ENCODE measurements at places on chromosomes 7 and 10.

- DNase-seq, result no peak
Observed at GRCh38 chr7:115417662-115418061, 495.8 kb downstream of the MDFIC start.

DNA sequence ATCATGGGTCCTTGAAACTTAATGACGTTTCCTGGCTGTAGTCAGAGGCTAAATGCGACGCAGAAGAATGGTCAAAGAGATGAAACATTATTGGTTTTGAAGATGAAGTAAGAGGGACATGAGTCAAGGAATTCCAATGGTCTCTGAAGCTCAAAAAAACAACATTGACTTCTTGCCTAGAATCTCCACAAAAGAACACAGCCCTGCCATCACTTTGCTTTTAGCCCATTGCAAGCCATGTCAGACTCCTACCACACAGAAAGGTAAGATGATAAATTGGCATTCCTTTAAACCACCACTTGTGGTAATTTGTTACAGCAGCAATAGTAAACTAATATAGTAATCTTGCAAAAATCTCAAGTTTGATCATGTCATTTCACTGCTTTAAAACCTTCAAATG is 109.4 kb downstream of the TMEM26 start:
- no peak for DNase-seq

- DNase-seq, result no peak
Observed at GRCh38 chr10:47336387-47337134, 11.6 kb upstream of the RBP3 start.

- DNase-seq, result no peak
Observed at GRCh38 chr7:54339073-54339472, 203.1 kb upstream of the VSTM2A start.

- DNase-seq, result peak; percentile 58
Observed at GRCh38 chr10:128178302-128178958, 52.2 kb upstream of the MKI67 start.

- peak; percentile 77 for DNase-seq
Observed at GRCh38 chr10:77837248-77837924, 89.2 kb downstream of the DLG5 start.

- peak; percentile 72 for DNase-seq
Observed at GRCh38 chr7:73606801-73607691, 17.3 kb downstream of the MLXIPL start.

- DNase-seq, result peak; percentile 1
Observed at GRCh38 chr10:46551701-46552525, 4.5 kb downstream of the GPRIN2 start.

Measured in stimulated activated CD4-positive, alpha-beta T cell treated with anti-CD3 and anti-CD28 coated beads, Interleukin-15, amount 100 ng/mL, for 24 hours (primary cell).